ENCODE measurements at places on chromosomes 11 and 22.
A peak's percentile ranks its signal among the peaks of the same experiment; 100 is the strongest.

DNA sequence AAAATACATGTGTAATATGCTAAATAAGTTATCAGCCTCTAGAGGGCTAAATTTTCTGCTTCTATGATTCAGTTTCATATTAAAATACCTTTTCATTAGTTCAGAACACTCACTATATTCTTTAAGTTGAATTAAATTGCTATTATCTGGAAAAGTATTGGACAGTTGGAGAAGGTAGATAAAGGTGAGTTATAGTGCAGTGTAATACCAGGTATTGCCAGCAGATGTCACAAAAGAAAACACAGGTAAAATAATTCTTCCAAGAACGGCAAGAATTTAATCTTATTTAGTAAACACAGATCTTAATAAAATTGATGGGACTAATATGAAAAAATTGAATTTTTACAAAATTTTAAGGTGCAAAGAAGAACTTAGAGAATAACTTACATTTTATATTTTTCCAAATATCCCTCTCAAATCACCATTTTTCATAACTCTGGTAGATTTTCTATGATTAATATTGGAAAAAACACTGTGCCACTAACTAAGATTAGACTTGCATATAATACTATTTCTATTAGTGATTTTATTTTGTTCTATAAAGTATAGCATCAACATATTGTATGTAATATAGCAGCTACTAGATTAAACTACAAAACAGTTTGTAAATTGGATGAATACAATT is 1.7 kb upstream of the LRRC4C start:
- H3K4me3 ChIP-seq: no peak overlapping the region
- H3K27me3 ChIP-seq: no peaks in the 10 kb centered on the region
- no peak for DNase-seq
- peaks cover 30% of the 10 kb centered on the region for H3K4me1 ChIP-seq

GRCh38 chr11:115206365-115207022 is 297.7 kb downstream of the CADM1 start:
- H3K27me3 ChIP-seq: no peaks in the 10 kb centered on the region
- H3K27ac ChIP-seq: no peak overlapping the region
- H3K4me1 ChIP-seq: peaks cover 15% of the 10 kb centered on the region
- H3K36me3 ChIP-seq: peaks cover 8% of the 10 kb centered on the region
- no peak for DNase-seq

GRCh38 chr11:23123753-23124152 is 263.5 kb upstream of the CCDC179 start:
- no peak for DNase-seq
- peaks cover 4% of the 10 kb centered on the region for H3K36me3 ChIP-seq
- H3K4me1 ChIP-seq: peaks cover 15% of the 10 kb centered on the region
- no peaks in the 10 kb centered on the region for H3K27me3 ChIP-seq

- DNase-seq: no peak
- H3K4me1 ChIP-seq: peaks cover 25% of the 10 kb centered on the region
- no peaks in the 10 kb centered on the region for H3K36me3 ChIP-seq
- H3K27ac ChIP-seq: peak overlapping the region; percentile 64
These were observed 1.3 kb upstream of the PHETA2 start for GRCh38 chr22:42072606-42073330.

DNA sequence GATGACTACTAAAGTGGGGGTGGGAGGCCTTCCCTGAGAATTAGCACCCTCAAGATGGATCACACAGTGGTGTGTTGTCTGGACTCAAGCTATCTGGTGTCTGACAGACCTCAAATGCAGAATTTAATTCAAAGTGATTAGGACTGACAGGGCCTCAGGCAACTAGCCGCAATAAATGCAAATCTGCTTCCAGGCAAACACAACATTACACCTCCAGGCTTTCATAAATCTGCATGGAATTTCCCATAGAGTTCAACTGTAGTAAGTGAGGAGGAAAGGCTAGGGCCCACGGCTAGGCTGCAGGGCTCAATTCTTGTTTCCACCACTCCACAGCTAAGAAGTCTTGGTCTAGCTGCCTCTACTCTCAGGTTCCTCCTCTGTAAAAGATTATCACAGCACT is 331.4 kb downstream of the LARGE1 start:
- DNase-seq: no peak
- H3K4me1 ChIP-seq: no peaks in the 10 kb centered on the region
- no peaks in the 10 kb centered on the region for H3K27me3 ChIP-seq
- H3K36me3 ChIP-seq: no peaks in the 10 kb centered on the region
- no peak overlapping the region for H3K27ac ChIP-seq

DNA sequence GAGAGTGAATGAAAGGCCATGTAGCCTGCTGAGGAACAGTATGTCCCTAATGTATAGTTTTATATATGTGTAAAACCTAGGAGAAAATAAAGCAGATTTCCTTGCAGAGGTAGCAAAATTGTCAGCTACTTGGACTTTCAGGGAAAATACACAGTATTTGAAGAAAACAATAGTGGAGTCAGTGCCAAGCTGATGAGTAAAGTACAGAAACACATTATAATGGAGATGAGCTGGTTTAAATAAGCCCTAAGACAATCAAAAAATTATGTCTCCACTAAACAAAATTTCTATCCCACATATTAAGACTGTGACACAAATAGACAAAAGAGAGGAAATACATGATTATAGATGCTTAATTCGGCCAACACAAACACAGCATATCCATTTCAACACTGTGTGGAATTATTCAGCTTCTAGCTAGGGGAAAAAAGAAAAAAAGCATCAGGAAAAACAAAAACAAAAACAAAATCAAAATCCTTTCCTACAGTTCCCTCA is 75.9 kb downstream of the MAML2 start:
- H3K4me1 ChIP-seq: peaks cover 40% of the 10 kb centered on the region
- no peak for DNase-seq
- H3K4me3 ChIP-seq: no peak overlapping the region
- H3K27ac ChIP-seq: no peak overlapping the region
- peaks cover 34% of the 10 kb centered on the region for H3K36me3 ChIP-seq

DNA sequence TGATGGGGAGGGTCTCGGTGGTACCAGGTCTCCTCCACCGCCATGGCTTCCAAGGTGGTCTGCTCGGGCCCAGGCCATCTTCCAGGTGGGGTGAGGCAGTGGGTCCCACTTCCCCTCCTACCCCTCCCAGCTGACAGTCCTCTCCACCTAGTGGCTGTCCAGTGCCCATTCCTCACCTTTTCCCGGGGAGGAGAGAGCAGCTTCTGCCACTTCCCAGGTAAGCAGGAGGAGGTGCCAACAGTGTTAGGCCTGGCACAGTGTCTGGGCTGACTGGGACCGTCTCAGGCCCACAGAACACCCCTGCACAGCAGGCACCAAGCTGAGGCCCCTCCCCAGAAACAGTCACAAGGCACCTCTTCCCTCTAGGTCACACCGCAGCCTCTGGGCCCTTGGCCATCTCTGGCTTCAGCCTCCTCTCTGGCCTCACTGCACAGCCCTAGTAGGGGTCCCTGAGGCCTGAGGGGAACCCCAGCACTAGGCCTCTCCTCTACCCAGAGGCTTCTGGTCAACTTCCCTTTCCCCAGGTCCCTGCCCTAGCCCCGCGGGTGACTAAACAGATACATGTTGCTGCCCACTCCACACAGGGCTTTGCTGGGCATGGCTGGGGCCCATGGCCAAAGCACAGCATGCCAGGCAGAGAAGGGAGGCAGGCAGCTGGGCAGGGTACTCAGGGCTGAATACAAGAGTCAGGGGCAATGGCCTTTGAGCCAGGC is 2.3 kb upstream of the ANKRD13D start:
- peak overlapping the region; percentile 85 for H3K27ac ChIP-seq
- peaks cover 13% of the 10 kb centered on the region for H3K4me1 ChIP-seq
- peak overlapping the region; percentile 81 for H3K4me3 ChIP-seq
- H3K36me3 ChIP-seq: peaks cover 3% of the 10 kb centered on the region

DNA sequence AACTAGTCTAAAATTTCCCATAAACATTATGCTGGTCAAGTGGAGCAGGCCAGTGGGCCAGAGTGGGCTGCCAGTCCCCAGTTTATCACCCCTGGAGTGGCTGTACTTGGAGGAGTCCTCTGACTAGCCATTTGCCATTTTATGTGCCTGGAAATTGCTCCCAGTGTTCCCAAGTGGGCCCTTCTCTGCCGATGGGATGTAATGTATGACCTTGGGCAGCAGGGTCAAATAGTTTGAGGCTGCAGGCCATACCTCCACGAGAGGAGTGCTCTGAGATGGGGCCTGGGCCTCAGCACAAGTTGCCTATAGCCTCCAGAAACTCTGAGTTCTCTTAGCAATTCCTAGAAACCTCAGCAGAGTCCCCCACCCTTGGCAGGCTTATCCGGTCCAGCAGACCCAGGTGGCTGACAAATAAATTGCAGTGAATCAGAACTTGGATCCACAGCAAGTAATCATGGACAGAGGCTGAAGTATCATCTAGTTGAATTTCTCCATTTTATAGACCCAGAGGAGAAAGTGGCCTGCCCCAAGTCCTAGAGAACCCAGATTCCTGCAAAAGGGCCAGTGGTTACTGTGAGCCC is 17.8 kb upstream of the PATZ1 start:
- DNase-seq: no peak
- H3K4me1 ChIP-seq: no peaks in the 10 kb centered on the region
- no peaks in the 10 kb centered on the region for H3K36me3 ChIP-seq
- H3K27ac ChIP-seq: no peak overlapping the region
- H3K4me3 ChIP-seq: no peak overlapping the region

DNA sequence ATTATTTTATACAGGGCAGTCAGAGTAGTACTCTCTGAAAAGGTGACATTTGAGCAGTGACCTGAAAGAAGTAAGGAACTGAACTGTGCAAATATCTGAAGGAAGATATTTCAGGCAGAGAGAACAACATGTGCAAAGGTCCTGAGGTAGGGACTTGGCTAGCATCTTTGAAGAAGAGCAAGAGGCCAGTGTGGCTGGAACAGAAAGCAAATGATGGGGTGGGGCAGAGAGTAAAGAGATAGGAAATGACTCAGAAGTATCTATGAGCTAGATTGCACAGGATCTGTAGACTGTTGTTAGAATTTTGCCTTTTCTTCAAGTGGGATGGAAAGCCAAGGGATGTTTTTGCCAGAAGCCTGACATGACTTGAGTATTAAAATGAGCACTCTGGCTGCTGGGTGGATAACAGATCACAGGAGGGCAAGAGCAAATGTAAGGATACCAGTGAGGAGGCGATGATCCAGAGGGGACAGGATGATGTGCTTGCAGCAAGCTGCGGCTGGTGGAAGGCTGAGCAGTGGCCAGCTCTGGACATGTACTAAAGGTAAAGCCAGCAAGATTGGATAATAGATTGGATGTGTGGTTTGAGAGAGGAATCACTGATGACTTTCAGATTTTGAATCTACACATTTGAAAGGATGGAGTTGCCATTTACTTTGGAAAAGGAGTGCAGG is 33.2 kb upstream of the TTC12 start:
- H3K4me3 ChIP-seq: no peak overlapping the region
- peaks cover 7% of the 10 kb centered on the region for H3K4me1 ChIP-seq
- no peak overlapping the region for H3K27ac ChIP-seq
- DNase-seq: no peak

- H3K4me3 ChIP-seq: no peak overlapping the region
- no peak for DNase-seq
- H3K27me3 ChIP-seq: peaks cover 2% of the 10 kb centered on the region
- no peaks in the 10 kb centered on the region for H3K36me3 ChIP-seq
- H3K4me1 ChIP-seq: no peaks in the 10 kb centered on the region
These were observed 66.3 kb upstream of the TNRC6B start for GRCh38 chr22:40111451-40111850.

DNA sequence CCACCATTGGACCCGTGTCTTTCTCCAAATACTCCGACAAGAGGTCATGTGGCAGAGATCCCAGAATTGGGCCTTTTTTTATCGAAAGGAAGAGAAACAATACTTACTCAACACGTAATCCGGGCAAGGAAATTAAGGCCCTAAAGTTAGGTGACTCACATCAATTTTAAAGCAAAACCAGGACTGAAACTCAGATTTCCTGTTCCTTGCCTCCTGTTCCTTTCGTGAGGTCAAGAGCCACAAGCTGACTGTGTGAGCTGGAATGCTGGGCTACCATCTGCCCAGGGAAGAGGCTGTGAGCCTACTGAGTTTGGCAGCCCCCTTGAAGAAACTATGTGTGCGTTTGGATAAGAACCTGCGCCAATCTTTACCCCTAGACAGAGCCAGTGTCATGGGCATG is 27.1 kb upstream of the MRGPRX2 start:
- DNase-seq: no peak
- H3K4me1 ChIP-seq: no peaks in the 10 kb centered on the region
- H3K4me3 ChIP-seq: no peak overlapping the region
- no peaks in the 10 kb centered on the region for H3K36me3 ChIP-seq
- peaks cover 26% of the 10 kb centered on the region for H3K27me3 ChIP-seq
- no peak overlapping the region for H3K27ac ChIP-seq

DNA sequence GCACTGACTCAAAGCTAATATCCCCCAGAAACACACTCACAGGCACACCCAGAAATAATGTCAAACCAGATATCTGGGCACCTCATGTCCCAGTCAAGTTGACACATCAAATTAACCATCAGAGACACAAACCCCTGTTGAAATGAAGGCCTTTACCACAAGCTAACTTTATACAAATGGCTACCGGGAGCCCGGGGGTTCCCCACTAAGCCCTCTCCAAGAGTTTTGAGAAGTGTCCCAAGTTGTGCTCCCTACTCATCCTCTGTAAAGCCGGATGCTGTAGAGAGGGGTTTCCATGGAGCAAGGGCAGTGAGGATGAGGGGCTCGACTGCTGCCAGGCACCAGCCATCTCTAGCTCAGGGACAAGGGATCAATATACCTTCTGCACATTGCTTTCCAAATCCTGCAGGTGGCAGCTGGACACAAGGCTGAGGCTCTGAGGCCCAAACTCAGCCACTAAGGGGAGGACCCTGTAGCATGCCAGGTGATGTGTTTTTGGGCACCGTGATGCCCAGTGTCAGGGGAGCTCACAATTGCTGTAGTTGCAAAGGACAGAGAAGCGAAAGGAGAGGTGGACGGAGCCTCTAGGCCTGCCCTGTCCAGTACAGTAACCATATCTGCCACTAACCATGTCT is 145.7 kb downstream of the TTC17 start:
- H3K36me3 ChIP-seq: peaks cover 4% of the 10 kb centered on the region
- H3K27ac ChIP-seq: no peak overlapping the region
- H3K4me3 ChIP-seq: no peak overlapping the region
- H3K27me3 ChIP-seq: peaks cover 3% of the 10 kb centered on the region
- DNase-seq: peak; percentile 16
- no peaks in the 10 kb centered on the region for H3K4me1 ChIP-seq

GRCh38 chr11:10657308-10658271 is 36.0 kb downstream of the IRAG1 start:
- no peak for DNase-seq
- H3K36me3 ChIP-seq: no peaks in the 10 kb centered on the region
- H3K27me3 ChIP-seq: no peaks in the 10 kb centered on the region
- H3K4me1 ChIP-seq: peaks cover 39% of the 10 kb centered on the region
- H3K27ac ChIP-seq: peak overlapping the region; percentile 90
- no peak overlapping the region for H3K4me3 ChIP-seq

GRCh38 chr11:102632026-102632425 is 6.9 kb upstream of the MMP20 start:
- peaks cover 11% of the 10 kb centered on the region for H3K4me1 ChIP-seq
- no peak overlapping the region for H3K4me3 ChIP-seq
- DNase-seq: no peak
- H3K36me3 ChIP-seq: no peaks in the 10 kb centered on the region
- no peak overlapping the region for H3K27ac ChIP-seq

GRCh38 chr22:37560608-37561211 is 430 bp downstream of the CDC42EP1 start:
- H3K36me3 ChIP-seq: no peaks in the 10 kb centered on the region
- peaks cover 43% of the 10 kb centered on the region for H3K4me1 ChIP-seq
- no peak for DNase-seq
- H3K4me3 ChIP-seq: peak overlapping the region; percentile 93
